ENCODE measurements at places on chromosomes 13 and 19.

- no peak for DNase-seq
These were observed at the start of gene TNFSF13B for GRCh38 chr13:108269601-108270328. Gene TNFSF13B (plus strand): TSS chr13:108269718. CDS start chr13:108269896, 178 bp downstream.

DNA sequence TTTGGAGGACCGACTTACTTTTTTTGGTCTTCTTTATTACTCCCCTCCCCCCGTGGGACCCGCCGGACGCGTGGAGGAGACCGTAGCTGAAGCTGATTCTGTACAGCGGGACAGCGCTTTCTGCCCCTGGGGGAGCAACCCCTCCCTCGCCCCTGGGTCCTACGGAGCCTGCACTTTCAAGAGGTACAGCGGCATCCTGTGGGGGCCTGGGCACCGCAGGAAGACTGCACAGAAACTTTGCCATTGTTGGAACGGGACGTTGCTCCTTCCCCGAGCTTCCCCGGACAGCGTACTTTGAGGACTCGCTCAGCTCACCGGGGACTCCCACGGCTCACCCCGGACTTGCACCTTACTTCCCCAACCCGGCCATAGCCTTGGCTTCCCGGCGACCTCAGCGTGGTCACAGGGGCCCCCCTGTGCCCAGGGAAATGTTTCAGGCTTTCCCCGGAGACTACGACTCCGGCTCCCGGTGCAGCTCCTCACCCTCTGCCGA lies 409 bp downstream of the FOSB start:
- peak; percentile 88 for DNase-seq

DNA sequence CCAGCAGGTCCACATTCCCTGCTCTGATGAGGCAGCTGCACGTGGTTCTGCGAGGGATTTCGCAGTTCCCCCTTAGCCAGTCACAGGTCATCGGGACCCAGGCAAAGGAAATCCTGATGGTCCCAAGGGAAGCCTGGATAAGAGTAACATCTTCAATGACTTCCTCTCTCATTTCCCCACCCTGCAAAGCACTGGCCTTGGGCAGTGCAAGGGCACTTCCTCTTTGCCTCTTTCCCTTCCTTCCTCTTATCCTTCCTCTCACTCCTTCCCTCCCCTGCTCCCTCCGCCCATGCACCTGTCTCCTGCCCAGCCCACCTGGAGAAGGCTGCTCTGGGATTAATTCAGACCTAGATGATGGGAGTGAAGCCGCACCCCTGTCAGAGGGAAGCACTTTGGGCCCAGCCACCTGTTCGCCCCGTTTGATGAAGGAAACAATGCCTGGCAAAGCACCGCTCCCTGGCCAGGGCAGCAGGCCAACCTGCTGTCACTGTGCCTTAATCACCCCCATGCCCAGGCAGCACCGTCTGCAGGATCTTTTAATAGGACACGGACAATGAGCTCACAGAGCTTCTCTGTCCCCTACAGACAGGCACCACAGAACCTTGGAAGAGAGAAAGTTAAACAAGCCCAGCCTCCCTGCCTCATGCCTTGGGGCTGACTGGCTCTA lies 113.5 kb upstream of the PABPC3 start:
- DNase-seq = no peak

- no peak for DNase-seq
These were observed 632 bp downstream of the MARK4 start for GRCh38 chr19:45251452-45252354.

DNA sequence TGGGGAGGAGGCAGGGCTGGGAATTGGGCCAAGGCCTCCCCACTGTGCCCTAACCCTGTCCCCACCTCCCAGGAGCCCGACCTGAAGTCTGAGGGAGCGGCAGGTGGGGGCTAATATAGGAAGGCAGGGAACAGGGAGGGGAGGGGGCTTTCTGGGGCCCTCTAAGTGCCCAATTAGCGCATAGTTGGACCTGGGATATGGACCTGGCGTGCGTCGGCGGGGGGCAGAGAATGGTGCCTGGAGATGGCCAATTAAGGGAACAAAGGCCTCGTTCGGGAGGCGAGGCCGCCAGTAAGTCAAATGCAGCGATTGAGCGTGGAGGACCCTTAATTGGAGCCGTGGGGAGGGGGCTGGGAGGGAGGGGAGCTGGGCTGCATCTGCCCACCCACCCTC lies at the start of gene C19orf85:
Gene C19orf85 (minus strand): TSS at position 90 of the 393 bp plus-strand sequence. CDS start 197 bp downstream, outside the sequence.
- DNase-seq = no peak

DNA sequence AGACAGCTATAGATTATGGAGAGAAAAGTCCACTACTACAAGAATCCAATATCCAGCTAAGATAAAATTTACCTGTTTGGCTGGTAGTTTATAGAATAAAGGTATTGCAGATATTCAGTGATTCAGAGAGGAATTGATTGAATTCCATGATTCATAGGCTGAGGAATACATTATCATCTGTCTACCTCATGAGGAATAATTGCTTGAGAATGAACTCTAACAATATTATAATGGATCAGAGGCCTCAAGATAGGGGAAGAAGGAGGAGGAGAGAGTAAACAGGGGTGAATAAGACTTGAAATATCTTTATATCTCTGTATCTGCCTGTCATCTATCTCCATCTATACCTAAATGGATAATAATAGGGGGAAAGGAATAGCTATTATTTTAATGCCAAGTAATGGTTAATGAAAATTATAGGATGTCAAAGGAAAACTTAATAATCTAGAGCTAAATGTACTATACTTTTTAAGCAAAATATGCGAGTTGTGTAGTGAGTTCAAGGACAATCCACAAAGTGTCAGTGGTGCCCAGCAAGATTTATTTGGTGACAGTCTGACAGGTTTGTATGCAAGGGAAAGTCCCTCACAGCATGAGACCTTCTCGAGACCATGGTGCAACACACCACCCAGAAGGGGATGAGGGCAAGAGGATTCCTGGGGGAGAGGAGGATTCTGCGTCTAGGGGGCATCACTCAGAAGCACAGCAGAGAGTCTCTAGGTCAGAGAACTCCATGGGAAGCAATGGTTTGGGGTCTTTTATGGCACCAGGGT lies 224.5 kb downstream of the GPC5 start:
- no peak for DNase-seq

GRCh38 chr13:32035716-32036115 lies 4.1 kb downstream of the FRY start:
- DNase-seq = no peak

DNA sequence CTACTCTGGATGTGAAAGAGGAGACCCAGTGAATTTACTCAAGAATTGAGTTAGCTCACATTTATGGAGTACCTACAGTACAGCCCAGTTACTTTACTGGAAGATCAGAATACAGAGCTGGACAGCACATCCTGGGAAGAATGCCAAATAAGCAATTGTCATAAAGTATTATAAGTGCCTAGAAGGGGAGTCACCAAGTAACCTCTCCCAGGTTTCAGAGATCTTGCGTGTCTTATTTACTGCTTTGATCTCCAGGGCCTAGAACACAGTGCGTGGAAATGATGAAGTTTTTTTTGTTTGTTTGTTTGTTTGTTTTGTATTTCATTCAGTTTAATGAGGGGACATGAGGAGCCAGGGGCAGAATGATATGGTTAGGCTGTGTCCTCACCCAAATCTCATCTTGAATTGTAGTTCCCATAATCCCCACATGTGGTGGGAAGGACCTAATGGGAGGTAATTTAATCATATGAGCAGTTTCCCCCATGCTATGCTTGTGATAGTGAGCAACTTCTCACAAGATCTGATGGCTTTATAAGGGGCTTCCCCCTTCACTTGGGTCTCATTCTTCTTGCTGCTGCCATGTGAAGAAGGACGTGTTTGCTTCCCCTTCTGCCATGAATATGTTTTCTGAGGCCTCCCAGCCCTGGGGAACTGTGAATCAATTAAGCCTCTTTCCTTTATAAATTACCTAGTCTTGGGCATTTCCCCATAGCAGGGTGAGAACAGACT lies 5.2 kb downstream of the GARRE1 start:
- no peak for DNase-seq

DNA sequence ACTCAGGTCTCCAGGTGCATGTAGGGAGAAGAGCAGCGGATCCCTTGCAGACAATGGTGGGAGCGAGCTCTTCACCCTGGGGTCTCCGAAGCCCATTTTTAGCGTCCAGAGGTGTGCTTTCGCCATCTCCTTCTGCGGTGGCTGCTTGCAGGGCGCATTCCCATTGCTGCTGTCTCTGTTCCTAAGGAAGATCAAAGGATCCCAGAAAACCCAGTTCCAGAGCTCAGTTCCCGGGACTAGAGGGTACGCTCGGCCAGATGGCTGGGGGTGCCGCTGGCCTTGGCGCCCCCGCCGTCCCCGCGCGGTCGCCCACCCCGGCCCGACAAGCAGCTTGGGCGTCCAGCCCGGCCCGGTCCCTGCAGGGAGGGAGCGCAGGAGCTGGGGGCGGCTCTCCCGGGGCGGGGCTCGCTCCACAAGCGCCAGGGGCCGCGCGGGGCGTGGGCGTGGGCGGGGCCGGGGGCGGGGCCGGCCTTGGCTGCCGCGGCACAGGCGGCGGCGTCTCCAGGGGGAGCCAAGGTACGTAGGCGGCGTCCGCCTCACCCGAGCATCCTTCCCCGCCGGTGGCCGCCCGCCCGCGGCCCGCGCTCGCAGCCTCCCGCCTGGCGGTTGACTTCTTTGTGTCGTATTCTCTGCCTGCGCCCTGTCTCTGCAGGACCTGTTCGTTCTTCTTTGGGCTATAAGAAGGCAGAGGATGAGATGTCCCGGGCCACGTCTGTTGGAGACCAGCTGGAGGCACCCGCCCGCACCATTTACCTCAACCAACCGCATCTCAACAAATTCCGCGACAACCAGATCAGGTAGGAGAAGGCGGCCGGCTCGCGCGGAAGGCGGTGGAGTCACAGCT lies 96.8 kb downstream of the ATP8A2 start:
- DNase-seq = no peak

- DNase-seq = no peak
These were observed 5.2 kb upstream of the SRRM5 start for GRCh38 chr19:43606569-43607229.

GRCh38 chr13:48726711-48727110 lies 73.0 kb downstream of the CYSLTR2 start:
- no peak for DNase-seq

GRCh38 chr13:46386392-46387063 lies 524 bp downstream of the RUBCNL start:
- no peak for DNase-seq

GRCh38 chr13:62388515-62388914 lies 972.9 kb upstream of the PCDH20 start:
- no peak for DNase-seq

- DNase-seq = peak; percentile 14
These were observed 13.2 kb downstream of the NCAN start for GRCh38 chr19:19224852-19225494.

GRCh38 chr13:83536941-83537340 lies 345.3 kb downstream of the SLITRK1 start:
- DNase-seq = no peak

GRCh38 chr19:49552749-49553148 lies 24.9 kb downstream of the RCN3 start:
- DNase-seq = no peak

DNA sequence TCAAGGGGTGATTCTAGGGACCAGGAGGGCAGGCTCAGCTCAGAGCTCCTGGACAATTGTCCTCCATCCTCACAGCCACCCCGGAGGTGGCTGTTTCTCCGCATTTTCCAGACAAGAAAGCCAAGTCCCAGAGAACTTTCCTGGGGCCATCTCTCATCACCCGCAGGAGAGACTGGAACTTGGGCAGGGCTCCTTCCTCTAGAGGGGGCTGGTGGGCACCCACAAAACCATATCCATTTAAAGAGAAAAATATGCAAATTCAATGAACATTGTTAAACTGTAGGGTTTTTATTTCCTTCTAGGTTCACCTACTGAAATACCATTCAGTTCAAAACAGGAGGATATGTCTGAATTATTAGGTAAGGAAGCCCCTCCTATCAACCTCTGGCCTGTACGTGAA lies 16.6 kb downstream of the SPACA7 start:
- DNase-seq = no peak

GRCh38 chr13:81565849-81566248 lies 1224.9 kb upstream of the SPRY2 start:
- DNase-seq = no peak

GRCh38 chr13:51688937-51689662 lies 104.8 kb downstream of the WDFY2 start:
- DNase-seq = no peak

- no peak for DNase-seq
These were observed 17.8 kb downstream of the NFILZ start for GRCh38 chr19:8648240-8648639.

DNA sequence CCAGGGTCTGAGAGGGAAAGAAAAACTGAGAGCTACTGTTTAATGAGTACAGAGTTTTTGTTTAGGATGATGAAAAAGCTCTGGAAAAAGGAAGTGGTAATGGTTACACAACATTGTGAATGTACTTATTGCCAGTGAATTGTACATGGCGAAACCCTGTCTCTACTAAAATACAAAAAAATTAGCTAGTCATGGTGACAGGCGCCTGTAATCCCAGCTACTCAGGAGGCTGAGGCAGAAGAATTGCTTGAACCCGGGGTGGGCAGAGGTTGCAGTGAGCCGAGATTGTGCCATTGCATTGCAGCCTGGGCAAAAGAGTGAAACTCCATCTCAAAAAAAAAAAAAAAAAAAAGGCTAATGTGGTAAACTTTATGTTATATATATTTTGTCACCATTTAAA lies 96.3 kb downstream of the VWA8 start:
- no peak for DNase-seq

- DNase-seq = no peak
These were observed 291.8 kb downstream of the HS6ST3 start for GRCh38 chr13:96381681-96382080.

GRCh38 chr13:93660391-93661063 lies 433.9 kb downstream of the GPC6 start:
- no peak for DNase-seq

DNA sequence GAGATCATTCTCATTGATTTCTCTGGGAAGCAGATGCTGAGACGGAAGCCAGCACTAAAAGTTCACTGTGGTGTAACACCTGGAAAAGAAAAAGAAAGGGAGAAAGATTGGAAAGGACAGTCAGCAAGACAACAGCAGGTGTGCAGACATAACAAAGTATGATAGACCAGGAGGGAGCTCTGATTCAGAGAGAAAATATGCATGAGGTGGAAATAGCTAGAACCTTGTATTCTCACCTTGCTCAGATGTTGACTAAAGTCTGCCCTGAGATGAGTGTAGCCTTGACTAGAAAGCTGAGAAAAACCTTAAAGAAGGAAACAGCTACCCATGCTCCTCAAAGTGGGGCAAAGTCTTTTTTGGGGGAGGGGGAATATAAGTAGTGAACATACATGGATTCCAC lies 1711.8 kb downstream of the EFNB2 start:
- DNase-seq = no peak

DNA sequence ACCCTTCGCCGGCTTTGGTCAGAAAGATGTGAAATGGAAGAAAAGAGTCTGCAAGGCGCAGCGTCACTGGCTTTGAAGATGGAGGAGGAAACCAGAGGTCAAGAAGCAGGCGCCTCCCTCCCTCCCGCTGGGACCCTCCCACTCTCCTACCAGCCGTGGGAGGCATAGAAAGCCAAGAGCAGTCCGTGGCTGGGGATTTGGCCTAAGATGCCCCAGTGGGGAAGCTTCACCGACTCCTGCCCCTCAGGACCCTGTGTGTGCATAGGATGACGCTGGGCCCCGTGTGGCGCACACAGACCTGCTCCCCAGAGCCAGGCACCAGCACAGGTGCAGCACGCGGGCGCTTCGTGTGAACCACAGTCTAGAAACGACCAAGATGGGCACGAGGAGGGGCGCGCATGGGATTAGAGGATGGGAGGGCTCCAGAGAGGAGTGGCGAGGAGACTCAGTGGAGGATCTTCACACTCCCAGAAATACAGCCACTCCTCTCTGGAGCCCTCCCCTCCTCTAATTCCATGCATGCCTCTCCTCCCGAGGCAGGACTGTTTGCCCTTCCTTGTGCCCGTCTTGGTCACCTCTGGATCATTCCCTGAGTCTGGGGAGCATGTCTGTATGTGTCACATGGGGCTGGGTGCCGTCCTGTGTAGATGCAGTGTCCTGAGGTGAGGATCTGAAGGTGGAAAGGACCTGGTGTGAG lies 194.3 kb downstream of the TEX29 start:
- DNase-seq = no peak

Measured in GOT3 (cell line).